ENCODE measurements at places on chromosomes 4 and X. TPM values are rescaled to one million over a fixed set of nuclear protein-coding genes. Genes with fewer than 3 reads are reported as not detected.

Gene TRIM60
- not detected for total RNA-seq

Gene ZC4H2
- 9.2 TPM for total RNA-seq

Gene GLRB
- total RNA-seq: 6.3 TPM

Gene FRMD7
- not detected for total RNA-seq

Gene ANKRD17
- 59.4 TPM for total RNA-seq

Gene GLOD5
- total RNA-seq: not detected

Gene PNCK
- 4.9 TPM for total RNA-seq

Gene SGCB
- 79.6 TPM for total RNA-seq

Gene SPANXA2
- total RNA-seq: not detected

Gene NHSL2
- total RNA-seq: 28.8 TPM

Gene KCTD8
- total RNA-seq: 0.75 TPM

Gene SLITRK2
- 0.88 TPM for total RNA-seq

Gene MSMO1
- total RNA-seq: 23.4 TPM

Gene P2RY8
- total RNA-seq: 5.5 TPM

Gene BMX
- 3.8 TPM for total RNA-seq

Gene DGKK
- not detected for total RNA-seq

Gene RHOXF2B
- total RNA-seq: not detected

Gene SPANXD
- total RNA-seq: not detected

Gene FAM9C
- not detected for total RNA-seq

Gene MAGEB5
- not detected for total RNA-seq

Gene PASD1
- total RNA-seq: not detected

Gene ADH1C
- 3.4 TPM for total RNA-seq

Gene MAGEB2
- total RNA-seq: not detected

Gene CXXC4
- total RNA-seq: 0.93 TPM

Gene SPATA18
- 4.7 TPM for total RNA-seq

Gene MAGEA3
- not detected for total RNA-seq

Gene PPP2R2C
- total RNA-seq: 0.65 TPM

Gene CENPI
- total RNA-seq: 1.7 TPM

Gene SH3RF1
- total RNA-seq: 27.3 TPM

Gene GPAT3
- total RNA-seq: 5.1 TPM

Gene STAP1
- 0.33 TPM for total RNA-seq

Gene NAA11
- total RNA-seq: not detected

Gene CXCL1
- 2.4 TPM for total RNA-seq

Gene KCND1
- total RNA-seq: 4.8 TPM

Gene MPC1L
- not detected for total RNA-seq

Gene PDZD4
- total RNA-seq: 11.9 TPM

Gene CYSLTR1
- total RNA-seq: 3.0 TPM

Gene PAK3
- total RNA-seq: 24.5 TPM

Gene RASL11B
- 5.6 TPM for total RNA-seq

Gene PDE6B
- 2.4 TPM for total RNA-seq

Gene KDR
- 18.8 TPM for total RNA-seq

Gene POU3F4
- total RNA-seq: 0.09 TPM

Gene SLITRK4
- total RNA-seq: 3.3 TPM

Gene DCAF16
- 29.2 TPM for total RNA-seq

Gene HPSE
- 5.0 TPM for total RNA-seq

Measured in aorta (tissue), 5 donors.